Stimulated activated CD8-positive, alpha-beta memory T cell treated with anti-CD3 and anti-CD28 coated beads, Interleukin-2, amount 100 ng/mL, for 1 hour (primary cell): ENCODE measurements at places on chromosomes 7 and 10.

DNA sequence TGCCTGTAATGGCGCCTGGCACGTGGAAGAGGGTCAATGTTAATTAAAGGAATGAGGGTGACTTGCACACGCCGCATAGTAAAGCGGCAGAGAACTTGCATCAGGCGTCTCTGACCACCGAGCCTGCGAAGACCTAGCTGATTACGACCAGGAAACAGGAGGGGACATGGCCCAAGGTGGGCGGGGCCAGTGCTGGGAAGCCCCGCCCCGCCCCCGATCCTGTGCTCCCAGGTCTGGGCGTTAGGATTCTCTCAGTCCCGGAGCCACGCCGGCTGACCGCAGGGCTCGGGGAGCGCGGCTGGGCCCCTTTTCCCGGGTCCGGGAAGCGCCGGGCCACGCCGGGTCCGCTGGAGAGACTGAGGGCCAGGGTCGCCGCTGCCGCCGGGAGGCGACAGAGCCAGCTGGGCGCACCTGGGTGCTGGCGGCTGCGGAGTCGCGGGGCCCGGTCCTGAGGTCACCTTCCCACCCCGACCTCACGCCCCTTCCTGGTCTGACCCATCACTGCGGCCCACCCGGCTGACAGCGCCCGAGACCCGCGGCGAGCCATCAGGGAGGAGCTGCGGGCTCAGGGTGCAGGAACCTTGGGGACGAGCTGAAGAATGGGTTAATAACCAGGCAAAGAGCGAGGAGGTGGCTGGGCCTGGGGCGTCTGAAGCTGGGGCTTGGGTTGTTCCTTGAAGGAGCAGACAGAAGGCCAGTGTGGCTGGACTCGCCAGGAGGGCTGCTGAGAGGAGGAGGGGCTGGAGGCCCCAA, 23.0 kb upstream of the GRID1 start:
- no peak for DNase-seq

DNA sequence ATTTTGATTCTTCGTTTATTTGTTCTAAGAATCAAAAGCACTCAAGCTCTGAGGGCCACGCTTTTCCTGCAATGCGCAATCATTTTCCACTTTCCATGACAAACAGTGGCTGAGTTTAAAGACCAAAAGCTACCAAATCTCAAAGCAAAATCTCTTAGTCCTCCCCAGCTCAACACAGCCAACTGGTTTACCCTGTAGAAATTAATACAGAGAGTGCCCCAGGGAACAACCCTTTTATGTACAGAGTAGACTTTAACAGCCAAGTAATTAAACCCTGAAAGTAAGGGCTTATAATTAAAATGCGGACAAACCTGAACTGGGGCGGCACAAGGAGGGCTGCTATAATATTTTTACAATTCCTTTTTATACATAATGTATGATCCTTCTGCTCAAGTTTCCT, 53.2 kb downstream of the FAM53B start:
- no peak for DNase-seq

DNA sequence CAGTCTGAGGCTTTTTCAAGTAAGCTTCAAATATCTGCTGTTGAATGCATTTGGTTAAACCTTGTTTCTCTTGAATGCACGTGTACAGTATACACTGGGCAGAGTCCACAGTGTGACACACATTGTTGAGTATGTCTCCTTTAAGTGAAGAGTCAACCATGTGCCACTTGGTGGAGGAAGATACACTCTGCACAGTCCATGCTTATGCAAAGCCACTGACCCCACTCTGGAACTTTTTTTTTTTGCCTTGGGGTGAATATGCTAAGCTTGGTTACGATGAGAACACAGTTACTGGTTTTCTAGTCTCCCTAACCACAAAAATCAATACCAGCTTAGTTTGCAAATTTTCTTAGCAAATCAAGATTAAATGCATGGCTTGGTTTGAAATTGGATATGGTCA, 186.8 kb upstream of the VIPR2 start:
- DNase-seq: no peak

- no peak for DNase-seq
These were observed 11.7 kb upstream of the EDRF1 start for GRCh38 chr10:125707541-125708468.

- no peak for DNase-seq
These were observed 104.6 kb downstream of the HIPK2 start for GRCh38 chr7:139673230-139673629.

- DNase-seq: no peak
These were observed 28.4 kb downstream of the BMPER start for GRCh38 chr7:33933611-33934281.

DNA sequence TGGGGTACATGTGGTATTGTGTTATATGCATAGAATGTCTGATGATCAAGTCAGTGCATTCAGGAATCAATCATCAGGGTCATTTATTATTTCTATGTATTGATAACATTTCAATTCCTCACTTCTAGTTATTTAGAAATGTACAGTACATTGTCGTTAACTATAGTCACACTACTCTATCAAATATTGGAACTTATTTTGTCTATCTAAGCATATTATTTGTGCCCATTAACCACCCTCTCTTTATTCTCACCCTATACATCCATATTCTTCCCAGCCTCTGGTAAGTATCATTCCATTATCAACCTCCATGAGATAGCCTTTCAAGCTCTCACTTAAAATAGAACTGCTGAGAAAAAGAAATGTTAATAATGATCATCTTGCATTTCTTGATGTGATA, 596.5 kb upstream of the POT1 start:
- DNase-seq: no peak

- DNase-seq: no peak
These were observed 57.9 kb upstream of the INSYN2A start for GRCh38 chr10:127254276-127254675.

DNA sequence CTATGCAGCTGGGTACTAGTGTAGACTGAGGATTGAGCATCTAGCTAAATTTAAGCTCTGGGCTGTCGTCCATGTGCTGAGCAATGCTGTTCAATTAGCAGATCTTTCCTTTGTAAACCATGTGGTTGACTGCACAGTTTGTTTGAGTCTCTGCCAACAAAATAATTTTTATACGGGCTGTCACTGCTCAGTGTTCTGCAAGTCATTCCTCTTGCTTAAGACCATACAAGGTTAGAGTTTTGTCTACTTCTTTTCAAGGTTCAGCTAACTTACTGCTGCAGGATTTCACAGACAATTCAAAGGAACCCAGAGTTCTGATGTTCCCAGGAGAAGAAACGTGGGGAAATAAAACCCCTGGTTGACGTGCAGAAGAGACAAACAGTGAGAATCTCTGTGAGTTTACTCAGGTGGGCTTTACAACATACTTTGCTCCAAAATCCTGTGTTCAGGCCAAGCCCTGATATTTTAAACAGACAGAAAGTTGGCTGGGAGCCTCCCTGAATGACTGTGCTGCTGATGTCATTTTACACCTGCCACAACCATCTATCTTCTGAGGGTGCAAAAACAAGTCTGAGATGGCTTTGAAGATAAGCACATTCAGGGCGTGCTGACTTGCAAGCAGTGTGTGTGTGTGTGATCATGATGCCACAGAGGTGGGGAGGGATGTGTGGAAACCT, 177.1 kb upstream of the SVIL start:
- DNase-seq: no peak

GRCh38 chr7:44618753-44619152, 12.3 kb downstream of the OGDH start:
- DNase-seq: no peak
